Activated CD4-positive, alpha-beta T cell treated with anti-CD3 and anti-CD28 coated beads for 1 hour (primary cell): ENCODE measurements at places on chromosomes 1 and 21.

DNA sequence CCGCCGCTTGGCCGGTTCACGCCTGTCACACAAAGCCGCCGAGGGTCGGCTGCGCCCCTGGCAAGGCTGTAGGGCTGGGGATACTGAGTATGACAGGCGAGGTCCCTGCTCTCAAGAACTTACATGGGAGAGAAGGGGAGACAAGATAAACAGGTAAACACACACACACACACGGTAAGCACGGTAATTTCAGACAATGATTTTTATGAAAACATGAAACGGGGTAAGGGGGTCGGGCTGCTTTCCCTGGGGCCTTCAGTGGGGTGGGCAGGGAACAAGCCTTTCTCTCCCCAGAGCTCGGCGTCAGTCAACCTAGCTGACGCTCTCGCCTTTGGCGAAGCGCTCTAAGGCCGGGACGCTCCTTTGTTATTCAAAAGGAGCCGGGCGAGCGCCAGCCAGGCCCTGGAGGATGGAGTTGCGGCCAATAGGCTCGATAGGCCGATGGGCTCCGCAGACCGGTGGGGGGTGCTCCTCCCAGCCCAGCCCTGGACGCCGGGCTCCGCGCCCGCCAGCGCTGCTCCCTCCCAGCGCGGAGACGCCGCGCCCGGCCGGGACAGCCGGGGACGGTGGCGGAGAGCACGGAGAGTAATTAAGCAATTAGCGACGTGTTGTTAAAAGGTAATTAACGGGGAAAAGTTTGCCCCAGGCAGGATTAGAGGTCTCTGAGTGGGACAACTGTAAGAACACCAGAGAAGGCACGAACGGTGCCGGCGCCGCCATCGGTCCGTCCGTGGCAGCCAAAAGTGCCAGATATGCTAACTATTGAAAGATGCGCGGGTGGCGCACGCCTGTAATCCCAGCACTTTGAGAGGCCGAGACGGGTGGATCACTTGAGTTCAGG is 950 bp upstream of the INKA2 start:
- no peak for DNase-seq

GRCh38 chr1:228845101-228845500 is 109.8 kb downstream of the RHOU start:
- DNase-seq = no peak

DNA sequence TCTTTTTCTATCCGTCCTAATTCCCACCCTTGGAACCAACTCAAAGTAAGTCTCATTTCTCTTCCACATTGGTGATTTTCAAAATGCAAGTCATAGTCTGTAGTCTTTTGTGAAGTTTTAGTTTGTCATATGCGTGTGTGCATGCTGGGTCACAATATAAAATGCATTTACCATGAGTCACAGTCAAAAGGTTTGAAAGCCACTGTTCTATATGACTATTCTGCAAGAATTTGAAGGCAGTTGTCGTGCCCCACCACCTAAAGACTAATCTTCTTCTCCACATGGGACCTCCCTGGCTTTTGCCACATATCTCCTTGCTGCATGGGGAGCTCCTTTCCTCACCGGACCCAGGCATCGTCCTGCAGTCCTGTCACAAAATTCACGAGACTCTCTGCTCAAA is 1.6 kb downstream of the STPG1 start:
- no peak for DNase-seq

- DNase-seq = no peak
Measured at GRCh38 chr1:29157269-29157601, 24.5 kb downstream of the SRSF4 start.
